Left renal cortex interstitium (tissue), 4 donors: ENCODE measurements at places on chromosomes 2 and 18.

- DNase-seq, result no peak
Observed at GRCh38 chr18:51030537-51031258, 685 bp downstream of the SMAD4 start.

DNA sequence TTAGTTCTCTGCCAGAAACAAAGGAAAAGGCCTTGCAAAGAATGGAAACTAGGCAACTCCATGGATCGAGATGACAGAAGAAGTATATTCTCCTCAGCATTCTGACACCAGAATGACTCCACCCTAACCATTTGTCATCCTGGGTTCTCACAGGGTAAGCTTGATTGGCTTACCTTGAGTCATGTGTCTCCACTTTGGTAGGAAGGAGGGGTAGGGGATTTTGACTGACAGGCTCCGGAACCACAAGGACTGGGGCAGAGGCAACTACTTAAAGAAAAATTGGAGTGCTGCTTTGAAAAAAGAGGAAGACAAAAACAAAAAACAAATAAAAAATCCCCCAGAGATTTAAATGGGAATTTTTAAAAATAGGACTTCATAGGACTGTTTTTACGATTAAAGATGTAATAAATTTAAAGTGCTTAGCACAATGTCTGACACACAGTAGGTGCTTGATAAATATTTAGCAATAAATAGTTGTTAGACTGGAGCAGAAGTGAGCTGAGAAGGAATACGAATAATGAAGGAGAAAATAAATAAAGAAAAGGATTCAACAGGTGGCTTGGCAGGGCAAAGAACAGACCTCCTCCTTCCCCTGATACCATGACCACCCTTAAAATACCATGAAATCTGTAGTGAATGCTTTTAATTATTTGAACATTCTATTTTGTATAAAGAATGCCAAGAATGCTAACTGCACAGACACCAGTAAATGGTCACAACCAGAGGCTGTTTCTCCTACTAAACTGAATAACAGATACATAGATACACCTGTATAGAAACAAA is 230.2 kb downstream of the CDCA7 start:
- DNase-seq, result no peak

DNA sequence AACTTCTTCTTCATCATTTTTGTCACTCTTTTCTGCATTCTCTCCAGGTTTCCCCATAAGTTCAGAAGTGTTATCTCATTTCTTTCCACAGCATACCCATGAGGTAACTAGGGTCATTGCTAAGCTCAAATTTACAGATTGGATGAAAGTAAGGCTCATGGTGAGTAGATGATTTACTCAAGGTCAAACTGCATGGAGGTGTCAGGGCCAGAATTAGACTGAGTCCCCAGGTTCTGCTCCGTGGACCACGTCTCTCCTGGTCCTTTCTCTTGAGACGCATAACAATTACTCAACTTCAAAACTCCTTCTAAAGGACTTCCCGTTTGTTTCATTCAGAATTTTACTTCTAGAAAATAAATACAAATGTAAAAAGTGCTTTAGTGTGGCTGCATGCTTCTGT is 43.4 kb downstream of the SMIM21 start:
- no peak for DNase-seq

- DNase-seq, result no peak
Observed at GRCh38 chr2:71534826-71535225, 81.5 kb downstream of the DYSF start.

DNA sequence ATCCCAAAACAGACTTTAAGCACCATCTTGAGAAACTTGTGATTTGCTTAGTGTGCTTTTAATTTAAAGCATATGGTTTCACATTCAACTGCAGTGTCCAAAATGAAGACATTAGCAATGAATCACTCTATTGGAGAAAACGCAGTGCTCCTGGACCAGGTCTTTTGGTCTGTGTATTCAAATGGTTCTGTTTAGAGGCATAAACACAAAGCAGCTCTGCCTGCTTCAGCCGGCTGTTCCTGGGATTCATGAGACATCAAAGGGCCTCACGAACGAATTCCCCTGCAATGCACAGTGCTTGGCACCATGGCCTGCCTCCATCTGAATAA is 117.1 kb upstream of the SP5 start:
- DNase-seq, result no peak

- DNase-seq, result peak; percentile 91
Observed at GRCh38 chr2:217858519-217859491, 144.0 kb downstream of the TNS1 start.

GRCh38 chr2:64750001-64750816 is 96.5 kb upstream of the SERTAD2 start:
- no peak for DNase-seq

GRCh38 chr2:145906354-145906753 is 1386.4 kb upstream of the ZEB2 start:
- no peak for DNase-seq

GRCh38 chr18:56333839-56334238 is 304.6 kb downstream of the TXNL1 start:
- no peak for DNase-seq
